Left cardiac atrium (tissue), 4 donors: ENCODE measurements at places on chromosomes 2 and 18.

DNA sequence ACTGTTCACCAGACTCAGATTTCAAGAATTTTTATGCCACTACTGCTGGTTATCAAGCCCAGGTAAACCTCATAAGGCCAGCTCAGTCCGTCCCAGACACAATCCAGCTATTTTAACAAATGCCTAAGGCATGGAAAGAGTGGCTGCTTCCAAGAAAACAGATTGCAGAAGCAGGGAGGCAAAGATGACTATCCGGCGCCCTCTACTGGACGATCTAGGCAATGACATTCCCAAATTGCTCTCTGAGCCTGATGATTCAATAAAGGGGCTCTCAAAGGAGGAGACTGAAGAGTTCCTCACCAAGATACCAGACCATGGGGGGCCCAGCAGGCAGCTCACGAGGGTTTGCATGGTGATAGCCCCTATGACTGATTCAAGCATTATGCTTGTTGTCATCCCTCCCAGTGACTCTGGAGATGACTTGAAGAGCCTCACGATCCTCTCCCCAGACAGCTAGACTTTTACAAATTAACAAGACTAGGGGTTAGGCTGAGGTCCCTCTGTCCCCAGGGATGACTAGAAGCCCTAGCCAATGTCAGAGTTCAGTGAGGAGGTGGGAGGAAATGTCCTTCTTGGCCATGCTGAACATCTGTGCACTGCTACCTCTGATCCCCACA, 25.0 kb downstream of the SERPINB8 start:
- peak; percentile 43 for DNase-seq

DNA sequence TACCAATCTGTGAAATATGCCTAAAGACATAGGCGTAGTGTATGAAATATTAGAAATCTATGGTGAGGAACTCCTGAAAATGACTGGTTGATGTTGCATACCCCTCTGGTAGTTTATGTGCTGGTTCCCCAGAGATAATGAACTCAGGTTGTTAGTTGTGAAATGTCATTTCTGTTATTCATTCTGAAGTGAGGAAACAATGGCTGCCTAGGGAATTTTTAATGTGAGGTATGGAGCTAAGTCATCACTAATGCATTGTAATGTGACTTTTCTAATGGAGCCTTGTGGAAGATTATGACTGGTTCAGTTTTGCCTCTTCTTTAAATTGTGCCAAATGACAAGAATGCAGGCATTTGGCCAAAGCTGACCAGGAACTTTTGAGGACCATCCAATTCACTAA, 61.6 kb upstream of the RAB27B start:
- DNase-seq = no peak

DNA sequence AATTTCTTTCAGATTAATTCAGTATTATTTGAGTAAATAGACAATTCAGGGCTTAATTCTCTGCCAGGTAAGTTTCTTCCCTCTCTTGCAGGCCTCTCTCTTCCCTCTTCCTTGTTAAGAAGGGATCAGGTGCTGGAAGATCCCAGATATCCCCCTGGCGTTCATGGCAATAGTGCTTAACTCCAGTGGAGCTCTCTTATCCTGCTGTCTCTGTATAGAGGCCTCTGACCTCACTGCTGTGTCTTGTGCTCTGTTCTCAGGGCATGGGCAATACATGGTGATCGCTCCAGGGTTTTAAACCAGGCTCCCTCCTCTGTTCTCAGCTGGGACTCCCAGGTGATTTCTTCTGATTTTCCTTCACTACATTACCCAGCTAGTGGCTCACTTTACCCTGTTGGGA, 226.8 kb downstream of the MC4R start:
- DNase-seq = no peak

- DNase-seq = no peak
Observed at GRCh38 chr2:30820381-30821055, 13.3 kb upstream of the CAPN13 start.
